ENCODE measurements at places on chromosomes 1 and 21. TPM values are rescaled to one million over a fixed set of nuclear protein-coding genes. Genes with fewer than 3 reads are reported as not detected.

The GBP6 gene
- polyA plus RNA-seq = not detected

The CR1L gene
- polyA plus RNA-seq = 0.96 TPM

The FAM72A gene
- polyA plus RNA-seq = 5.6 TPM

The FMO5 gene
- 7.9 TPM for polyA plus RNA-seq

The BRINP3 gene
- polyA plus RNA-seq = 7.9 TPM

The LRRN2 gene
- 10.6 TPM for polyA plus RNA-seq

The OXCT2 gene
- polyA plus RNA-seq = 0.25 TPM

The ELF3 gene
- 42.8 TPM for polyA plus RNA-seq

The CTH gene
- 16.2 TPM for polyA plus RNA-seq

The POTED gene
- polyA plus RNA-seq = not detected

The OBSCN gene
- 22.0 TPM for polyA plus RNA-seq

GRCh38 chr1:21313203-21313885 is 23.1 kb upstream of the ECE1 start:
- DNase-seq = no peak

DNA sequence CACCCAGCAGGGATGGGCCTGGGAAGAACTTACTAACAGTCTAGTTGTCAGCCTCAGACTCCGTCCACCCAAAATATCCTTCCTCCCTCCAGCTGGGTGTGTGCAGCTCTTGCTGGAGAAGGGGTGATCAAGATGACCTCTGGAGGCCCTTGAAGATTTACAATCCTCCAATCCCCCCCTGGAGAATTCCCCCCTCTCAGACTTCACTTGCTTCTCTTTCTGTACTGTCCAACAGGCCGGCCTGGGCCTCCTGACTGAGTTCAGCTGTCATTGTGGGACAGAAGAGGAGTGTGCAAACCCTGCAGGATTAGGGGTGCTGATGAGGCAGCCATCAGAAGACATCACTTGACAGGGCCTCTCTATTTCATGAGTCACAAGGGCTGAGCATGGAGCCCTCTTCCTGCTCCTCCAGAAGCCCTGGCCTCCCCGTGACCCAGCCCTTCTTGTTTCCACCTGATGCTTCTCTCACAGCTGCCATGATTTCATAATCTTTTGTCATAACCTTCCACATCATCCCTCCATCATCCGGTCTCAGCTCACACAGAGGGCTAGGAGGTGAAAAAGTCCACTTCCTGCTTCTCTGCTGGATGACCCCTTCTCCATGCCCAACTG is 17.5 kb upstream of the IGFN1 start:
- DNase-seq = no peak

DNA sequence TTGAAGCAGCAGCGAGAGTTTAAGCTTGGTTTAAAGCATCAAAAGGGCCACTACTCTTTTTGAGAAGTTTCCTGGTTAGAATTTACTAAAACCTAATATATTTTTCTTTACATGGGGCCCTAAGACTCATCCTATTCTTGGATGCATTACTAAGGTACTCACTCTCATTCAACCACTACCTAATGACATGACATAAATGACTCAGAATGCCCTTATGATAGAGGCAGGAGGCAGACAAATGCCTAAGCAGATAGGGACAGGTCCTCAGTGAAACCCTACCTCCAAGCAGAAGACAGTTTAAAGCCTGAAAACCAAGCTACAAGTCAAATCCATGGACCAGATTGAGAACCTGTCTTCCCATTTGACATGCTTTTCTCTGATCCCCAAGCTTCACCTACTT is 34.3 kb upstream of the SLC35A3 start:
- no peak for DNase-seq

DNA sequence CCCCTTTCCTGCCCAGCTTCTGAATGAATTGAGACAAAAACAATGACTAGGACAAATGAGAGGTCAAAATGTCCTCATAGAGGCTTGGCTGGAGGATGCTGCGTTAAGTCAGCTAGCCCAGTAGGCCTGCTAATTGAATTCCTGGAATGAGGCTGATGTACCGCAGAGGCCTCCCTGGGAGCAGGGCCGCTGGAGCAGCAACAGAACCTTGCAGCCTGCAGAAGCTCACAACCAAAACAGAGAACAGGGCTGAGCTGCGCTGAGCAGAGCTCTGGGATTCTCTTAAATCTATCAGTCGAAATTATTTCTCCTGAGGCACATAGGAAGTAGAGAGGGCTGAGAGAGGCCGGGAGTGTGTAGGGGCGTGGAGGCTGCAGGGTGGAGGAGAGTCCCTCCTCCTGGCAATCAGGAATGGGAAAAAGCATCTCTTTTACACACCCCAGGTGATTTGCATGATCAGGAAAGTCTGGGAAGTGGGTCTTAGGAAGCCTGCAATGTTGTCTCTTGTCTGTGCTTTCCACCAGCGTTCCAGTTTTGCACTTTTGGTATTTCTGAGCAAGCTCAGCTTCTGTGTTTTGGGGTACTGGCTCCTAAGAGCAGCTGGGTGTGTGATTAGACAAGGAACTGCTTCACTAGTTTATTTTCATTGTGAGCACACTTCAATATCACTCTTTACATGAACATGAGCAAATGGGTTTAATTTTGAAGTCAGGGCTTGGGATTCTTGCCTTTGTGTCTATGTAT is 66.5 kb downstream of the RYR2 start:
- no peak for DNase-seq

DNA sequence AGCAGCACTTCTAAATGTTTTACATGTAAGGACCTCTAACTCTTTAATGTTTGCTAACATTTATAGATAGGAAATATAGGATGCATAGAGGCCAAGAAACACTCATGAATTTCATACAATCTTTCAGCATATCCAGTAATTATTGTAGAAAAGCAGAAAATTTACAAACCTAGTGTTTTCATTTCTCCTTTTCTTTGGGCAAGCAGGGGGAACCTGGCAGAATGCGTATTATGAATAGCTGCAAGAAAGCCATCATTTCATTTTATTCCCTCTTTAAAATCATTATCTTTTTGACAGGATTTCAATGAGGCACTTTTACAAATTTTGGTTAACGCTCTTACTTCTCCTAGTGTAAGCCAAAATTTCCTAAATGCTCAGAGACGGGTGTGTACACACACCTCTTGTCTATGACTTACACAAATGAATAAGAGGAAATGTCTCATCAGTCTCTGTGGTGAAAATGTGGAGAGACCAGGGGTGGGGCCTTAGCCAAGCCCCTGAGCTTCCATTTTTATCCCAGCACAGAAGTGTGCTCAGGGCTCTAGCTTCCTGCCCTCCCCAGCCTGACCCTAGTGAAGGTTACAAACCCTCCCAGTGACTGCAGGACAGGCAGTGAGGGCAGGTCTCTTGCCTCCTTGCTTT is 91.6 kb downstream of the LRRC8C start:
- DNase-seq = no peak

GRCh38 chr1:93910305-93910704 is 1.1 kb upstream of the GCLM start:
- no peak for DNase-seq

- DNase-seq = no peak
Observed at GRCh38 chr1:2194898-2195673, 514 bp upstream of the FAAP20 start.

DNA sequence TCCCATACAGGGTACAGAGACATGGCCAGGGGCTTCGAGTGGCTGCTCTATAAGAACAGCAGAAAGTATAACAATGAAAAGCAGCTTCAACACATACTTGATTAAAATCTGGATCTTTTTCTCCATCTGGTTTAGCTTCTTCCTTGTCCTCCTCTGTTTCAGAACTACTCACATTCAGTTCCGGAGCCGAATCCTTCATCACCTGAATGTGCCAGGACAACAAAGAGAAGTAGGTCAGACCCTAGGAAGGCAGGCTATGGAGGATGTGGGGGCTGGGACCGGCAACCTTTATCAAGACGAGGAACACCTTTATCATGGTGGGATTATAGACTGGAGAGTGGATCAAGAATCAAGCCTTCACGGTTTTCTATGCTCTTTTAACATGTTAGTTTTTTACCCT is 32.2 kb upstream of the RAP1GAP start:
- DNase-seq = no peak

GRCh38 chr1:119783354-119784185 is 14.9 kb upstream of the HMGCS2 start:
- DNase-seq = no peak

DNA sequence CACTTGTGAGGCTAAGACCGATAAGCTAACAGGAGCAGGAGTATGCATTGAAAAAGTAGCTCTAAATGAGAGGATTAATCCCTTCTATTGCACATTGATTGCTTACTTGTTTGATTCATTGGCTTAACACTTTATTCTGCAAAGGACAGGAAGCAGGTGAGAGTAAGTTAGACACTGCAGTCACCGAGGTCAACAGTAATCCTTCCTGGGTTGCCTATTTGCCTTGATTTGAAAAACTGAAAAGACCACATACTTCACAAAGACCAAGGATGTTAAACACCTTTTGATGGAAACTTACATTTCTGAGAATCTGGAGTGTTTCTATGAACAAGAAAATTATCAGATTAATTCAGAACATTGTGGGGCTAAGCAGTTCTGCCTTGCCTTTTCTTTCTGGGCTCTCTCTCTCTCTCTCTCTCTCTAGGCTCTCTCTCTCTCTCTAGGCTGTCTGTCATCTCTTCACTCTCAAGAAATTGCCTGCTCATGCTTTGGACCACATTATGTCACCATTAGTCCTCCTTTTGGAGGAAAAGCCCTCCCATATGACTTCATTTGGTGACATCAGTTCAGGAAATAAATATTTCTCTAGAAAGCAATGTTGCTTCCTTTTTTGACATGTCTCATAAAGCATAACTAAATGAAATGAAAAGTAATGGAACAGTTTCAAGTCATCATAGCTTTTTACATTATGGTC is 103.8 kb downstream of the TNFSF18 start:
- DNase-seq = no peak

- DNase-seq = no peak
Observed at GRCh38 chr1:35777109-35777508, 7.3 kb upstream of the CLSPN start.

- DNase-seq = peak; percentile 31
Observed at GRCh38 chr1:40032240-40032891, 8.2 kb upstream of the CAP1 start.
